NAMALWA (cell line): ENCODE measurements at places on chromosomes 2 and 18.
A peak's percentile ranks its signal among the peaks of the same experiment; 100 is the strongest.

DNA sequence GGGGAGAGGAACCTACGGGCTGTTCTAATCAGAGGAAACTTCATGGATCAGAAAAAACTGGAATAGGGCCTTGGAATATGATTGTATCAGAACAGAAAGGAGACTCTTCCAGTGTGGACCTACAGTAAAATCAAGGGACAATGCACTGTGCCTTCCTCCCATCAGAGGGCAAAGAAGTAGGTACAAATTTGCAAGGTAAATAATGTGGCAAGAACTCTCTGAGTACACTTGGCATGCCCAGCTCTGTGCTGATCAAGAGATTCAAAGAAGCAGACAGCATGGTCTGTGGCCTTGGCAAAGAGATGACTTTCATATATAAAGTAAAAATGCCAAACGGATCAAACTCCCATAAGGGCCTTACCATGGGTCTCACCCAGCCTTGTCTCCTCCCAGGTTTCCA is 242.6 kb upstream of the OSR1 start:
- DNase-seq = no peak

- DNase-seq = no peak
These were observed 31.9 kb downstream of the VWA3B start for GRCh38 chr2:98118852-98119251.

GRCh38 chr2:217944923-217945322 is 57.9 kb downstream of the TNS1 start:
- no peak for DNase-seq

DNA sequence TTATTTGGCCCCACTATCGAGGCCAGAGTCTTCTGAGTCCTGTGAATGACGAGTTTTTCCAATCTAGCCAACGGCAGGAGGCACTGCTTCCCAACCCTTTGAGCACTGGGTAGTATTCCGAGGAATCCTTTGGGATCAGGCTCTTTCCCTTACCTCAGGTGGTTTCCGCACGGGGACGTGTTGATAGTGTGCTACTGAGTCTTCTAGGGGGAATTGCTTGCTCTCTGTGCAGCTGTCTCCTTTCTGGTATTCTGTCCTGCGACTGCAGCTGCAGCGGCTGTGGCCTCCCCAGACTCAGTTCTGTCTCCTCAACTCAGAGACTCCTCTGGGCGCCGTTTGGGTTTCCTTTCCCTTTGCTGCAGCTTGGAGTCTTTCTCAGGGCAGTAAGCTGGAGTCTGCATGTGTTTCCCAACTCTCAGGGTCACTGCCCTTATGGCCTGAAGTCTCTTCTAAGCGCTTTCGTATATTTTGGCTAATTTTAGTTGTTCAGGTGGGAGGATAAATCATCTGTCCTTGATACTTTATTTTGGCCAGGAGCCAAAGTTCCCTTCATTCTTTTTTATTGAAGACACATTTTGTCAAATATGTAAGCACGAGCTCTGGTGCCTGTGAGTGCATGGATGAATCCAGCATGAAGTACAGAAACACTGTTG is 118.4 kb downstream of the MAP4K4 start:
- no peak for DNase-seq

- DNase-seq = no peak
These were observed 71.5 kb downstream of the NYAP2 start for GRCh38 chr2:225471039-225471438.

DNA sequence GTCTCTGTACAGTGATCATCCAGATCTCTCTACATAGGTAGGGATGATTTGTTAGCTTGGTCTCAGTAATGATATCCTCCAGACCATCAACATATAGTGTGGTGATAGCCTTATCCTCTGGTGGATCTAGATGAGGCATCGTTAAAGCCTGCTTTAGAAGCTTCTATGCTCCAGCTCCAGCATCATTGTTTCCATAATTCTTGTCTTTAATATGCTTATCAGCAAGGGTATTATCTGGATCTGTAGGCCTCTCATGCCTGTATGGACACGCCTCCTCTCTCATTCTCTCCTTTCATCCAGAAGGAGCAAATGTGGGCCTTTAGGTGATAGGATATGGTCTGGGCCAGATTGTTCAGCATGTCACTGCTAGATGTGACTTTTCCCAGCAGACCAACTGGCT is 234.5 kb upstream of the CHST9 start:
- no peak for DNase-seq

GRCh38 chr18:63992751-63993150 is 22.9 kb downstream of the SERPINB8 start:
- DNase-seq = no peak

GRCh38 chr2:55119711-55120487 is 69.6 kb upstream of the RTN4 start:
- no peak for DNase-seq

- no peak for DNase-seq
These were observed 117.9 kb downstream of the FEZ2 start for GRCh38 chr2:36480028-36480427.

DNA sequence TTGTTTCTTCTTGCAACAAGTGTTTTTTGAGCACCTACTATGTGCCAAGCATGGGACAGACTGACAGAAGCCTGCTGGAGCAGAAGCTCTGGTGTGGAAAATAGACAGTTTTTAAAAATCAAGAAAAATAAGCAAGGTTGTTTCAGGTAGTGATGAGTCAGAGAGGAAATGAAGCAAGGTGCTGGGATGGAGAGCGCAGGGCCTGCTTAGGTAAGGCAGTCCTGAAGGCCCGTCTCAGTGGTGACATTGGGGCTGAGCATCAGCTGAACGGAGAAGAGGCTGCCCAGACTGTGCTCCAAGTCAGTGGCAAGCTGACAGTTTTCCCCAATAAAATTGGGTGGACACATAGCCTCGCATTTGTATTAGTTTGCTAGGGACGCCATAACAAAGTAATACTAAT is 263.6 kb downstream of the SS18 start:
- no peak for DNase-seq

DNA sequence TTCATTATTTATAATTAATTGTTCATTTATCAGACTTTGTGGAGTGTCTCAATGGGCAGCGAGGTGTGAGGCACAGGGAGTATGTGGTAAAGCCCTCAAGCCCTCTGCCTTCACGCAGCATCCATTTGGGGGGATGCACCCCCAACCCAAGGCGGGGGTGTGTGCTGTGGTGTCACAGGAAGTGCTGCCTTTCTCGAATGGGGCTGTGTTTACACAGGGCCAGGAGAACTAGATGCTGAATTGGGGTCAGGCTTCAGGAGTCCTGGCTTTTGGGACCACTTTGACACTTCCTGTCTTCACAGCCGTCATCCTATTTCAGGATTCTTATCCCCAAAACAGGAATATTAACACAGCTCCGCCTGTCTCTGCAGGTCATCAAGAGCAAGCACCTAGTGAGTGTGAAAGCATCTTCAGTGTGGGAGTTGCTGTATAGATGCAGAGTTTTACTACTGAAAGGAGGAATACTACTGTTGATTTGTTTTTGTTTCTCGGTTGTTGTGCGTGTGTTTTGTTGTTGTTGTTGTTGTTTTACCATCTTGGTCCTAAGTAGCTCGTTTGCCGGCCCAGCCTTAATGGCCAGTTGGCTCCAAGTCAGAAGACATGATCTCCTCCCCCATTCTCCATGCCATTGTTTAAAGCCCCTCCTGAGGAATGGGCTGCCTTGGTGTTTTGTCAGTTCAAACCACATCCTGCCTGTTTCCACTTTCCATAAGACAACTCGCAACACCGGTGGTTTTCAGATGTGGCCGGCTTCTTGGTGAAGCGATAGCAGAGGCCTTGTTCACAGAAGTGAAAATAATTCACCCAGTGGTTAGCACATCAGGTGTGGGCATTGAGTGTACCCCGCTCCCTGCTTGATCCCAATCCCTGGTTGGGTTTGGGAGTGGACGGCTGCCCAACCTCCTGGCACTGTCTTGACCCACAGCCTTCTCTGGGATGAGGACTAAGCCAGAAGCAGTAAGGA is 221.3 kb downstream of the BCL2 start:
- DNase-seq = no peak

DNA sequence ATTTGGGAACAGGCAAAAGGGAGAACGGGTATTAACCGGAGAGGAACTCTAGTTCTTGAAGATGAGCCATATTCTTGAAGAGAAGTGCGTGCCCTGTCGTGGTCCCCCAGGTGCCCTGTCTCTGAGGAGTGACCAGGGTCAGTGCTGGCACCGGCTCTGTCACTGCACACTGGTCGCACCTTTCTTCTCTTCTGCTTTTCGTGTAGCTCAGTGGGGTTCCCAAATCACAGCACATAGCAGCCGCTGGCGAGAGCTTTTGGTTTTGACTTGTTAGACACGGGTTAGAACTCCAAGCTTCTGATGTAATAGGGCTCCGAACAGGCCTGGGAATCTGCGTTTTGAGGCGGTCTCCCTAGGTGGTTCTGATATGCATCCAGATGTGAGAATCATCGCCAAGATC is 18.4 kb upstream of the LRRTM1 start:
- no peak for DNase-seq

DNA sequence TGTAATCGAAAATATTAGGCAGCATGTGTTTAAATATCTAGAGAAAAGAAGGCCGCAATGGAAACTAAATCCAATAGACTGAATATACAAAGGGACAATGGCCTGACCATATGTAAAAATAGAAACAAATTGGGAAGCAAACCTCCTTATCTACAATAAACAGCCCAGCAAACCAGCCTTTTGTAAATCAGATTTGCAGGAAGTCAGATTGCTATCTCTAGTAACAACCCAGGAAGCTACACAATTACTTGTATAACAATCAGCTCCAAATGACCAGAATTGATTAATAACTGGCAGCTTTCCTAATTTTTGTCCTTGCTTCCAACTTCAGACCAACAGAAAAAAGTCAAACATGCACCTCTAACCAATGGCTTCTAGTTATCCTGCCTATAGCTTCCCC is 860.0 kb downstream of the CPS1 start:
- no peak for DNase-seq

GRCh38 chr2:234355021-234355720 is 141.7 kb downstream of the ARL4C start:
- DNase-seq = peak; percentile 8

DNA sequence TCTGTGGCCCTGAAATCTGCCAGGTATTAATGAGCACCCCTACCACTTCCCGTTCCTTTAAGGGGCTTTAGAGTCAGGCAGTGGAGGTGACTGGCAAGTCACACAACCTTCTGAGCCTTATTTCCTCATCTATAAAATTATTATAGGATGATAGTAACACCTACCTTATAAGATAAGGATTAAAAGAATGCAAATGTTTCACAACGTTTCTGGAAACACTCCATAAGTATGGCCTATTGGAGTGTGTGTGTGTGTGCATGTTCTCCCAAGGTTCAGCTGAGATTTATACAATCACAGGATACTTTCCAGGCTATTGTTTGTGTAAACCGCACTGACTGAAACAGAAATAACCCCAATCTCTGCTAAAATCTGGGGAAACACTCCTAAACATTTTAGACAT is 176.0 kb downstream of the PDE11A start:
- no peak for DNase-seq

- DNase-seq = peak; percentile 65
These were observed 75.8 kb downstream of the KIDINS220 start for GRCh38 chr2:8761529-8762164.

- DNase-seq = no peak
These were observed 466.3 kb upstream of the SETBP1 start for GRCh38 chr18:44214396-44214795.

DNA sequence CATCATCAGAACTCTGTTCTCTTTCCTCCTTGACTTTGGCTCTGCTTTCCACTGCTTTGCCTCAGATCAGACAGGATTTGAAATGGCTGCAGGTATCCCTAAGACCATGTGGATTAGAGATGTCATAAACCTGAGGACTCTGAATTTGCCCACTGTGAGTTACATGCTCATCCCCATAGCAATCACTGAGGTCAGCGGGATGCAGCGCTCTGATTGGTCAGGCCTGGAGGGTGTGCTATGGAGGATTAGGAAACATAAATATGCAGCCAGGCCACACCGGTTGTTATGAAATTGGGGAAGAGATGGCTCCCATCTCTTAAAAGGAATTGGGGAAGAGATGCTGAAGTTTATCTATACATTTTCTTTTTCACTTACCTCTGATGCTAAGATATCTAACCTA is 73.7 kb upstream of the DNAJC10 start:
- peak; percentile 85 for DNase-seq

- peak; percentile 29 for DNase-seq
These were observed 30.2 kb downstream of the PRKCE start for GRCh38 chr2:45681675-45682074.

DNA sequence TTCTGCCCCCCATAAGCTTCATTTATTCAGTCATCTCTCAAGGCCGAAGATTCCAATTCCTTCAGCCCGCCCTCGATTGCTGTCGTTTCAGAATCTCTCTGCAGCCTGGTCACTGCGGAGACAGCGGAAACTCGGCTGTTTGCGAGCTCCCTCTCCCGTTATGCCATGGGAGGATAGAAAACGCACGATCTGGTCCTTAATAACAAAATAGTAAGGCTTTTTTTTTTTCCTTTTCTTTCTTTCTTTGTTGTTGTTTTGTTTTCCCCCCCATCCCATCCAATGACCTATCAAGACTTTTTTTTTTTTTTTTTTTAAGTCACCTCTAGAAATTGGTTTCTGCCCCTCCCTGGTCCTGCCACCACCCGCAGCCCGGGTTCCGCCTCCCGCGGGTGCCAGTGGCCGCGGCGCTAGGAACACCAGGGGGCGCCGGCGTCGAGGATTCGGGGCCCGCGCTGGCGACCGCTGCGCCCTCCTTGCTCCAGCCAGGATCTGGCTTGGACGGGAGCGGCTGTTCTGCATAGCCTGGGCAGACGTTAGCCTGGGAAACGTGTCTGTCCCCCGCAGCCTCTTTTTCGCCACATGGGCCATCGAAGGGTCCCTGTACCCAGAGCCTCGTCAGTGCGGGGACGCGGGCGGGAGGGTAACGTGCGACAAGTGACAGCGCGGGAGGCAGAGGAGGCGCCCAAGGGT is 10.1 kb downstream of the CPLX4 start:
- peak; percentile 57 for DNase-seq

DNA sequence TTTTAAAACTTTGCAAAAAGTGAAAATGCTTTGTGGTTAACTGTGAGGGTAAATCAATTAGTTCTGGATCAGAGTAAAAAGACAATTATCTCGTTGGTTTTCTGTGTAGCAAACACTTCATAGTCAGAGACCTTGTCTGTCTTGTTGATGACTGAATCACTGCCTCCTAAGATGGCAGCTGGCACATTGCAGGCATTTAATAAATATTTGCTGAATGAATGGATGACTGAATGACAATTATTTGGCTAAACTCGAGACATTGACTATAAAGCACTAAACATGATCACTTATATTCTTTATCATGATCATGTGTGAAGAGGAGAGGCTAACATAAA is 96.2 kb downstream of the MAIP1 start:
- no peak for DNase-seq

- no peak for DNase-seq
These were observed 41.4 kb downstream of the FMNL2 start for GRCh38 chr2:152376385-152376784.

DNA sequence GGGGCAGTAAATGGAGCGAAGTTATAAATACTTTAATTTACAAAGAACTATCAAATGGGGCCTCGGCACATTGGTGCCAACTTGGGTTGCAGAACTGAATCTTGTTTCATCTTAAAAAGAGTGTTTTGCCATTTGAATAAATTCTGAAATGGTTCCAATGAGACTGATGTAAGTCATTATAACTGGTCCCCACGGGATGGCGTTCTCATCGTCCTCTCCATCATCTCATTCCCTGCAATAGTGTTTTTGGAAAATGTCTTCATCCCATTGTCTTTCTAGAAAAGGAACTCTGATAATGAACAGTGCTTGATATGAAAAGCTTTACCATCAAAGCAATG is 422.0 kb upstream of the ID2 start:
- no peak for DNase-seq

DNA sequence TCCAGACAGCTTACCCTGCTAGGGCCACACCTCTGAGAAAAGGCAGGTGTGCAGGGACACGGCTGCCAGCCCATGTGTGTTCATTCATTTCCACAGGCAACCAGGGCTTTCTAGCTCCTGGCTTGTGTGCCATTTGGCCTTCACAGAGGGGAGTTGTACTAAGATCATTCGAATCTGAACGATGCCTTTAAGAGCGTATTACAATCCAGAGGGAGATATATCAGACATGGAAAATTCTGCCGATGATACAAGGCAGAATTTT is 64.2 kb upstream of the OTOF start:
- no peak for DNase-seq
